ENCODE measurements at places on chromosomes 2 and 18.

DNA sequence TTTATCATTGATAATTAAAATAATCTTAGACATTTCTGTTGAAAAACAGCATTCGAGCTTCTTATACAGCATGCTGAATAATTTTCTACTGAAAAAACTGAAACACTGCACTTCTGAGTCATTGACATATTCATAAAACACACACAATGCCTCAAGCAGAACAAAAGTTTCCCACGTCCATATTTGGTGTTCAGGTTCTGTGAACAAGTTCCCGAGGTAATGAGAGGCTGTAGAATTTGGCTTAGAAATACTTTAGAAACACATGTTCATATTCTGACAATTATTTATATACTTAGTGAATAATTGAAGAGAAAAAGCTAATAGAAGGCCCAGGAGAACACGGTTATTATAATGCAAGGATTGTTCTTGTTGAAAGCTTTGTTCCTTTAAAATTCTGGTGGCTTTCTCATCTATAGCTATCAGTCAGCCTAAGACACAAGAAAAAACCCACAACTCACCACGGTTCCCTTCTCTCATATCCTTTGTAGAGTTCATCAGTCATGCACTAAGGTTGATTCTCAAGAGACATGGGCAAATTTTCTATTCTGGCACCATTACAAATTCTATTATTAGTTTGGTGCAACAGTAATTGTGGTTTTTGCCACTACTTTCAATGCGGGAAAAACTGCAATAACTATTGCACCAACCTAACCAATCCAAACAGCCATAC lies 194.4 kb downstream of the TMX3 start:
- no peak for DNase-seq

DNA sequence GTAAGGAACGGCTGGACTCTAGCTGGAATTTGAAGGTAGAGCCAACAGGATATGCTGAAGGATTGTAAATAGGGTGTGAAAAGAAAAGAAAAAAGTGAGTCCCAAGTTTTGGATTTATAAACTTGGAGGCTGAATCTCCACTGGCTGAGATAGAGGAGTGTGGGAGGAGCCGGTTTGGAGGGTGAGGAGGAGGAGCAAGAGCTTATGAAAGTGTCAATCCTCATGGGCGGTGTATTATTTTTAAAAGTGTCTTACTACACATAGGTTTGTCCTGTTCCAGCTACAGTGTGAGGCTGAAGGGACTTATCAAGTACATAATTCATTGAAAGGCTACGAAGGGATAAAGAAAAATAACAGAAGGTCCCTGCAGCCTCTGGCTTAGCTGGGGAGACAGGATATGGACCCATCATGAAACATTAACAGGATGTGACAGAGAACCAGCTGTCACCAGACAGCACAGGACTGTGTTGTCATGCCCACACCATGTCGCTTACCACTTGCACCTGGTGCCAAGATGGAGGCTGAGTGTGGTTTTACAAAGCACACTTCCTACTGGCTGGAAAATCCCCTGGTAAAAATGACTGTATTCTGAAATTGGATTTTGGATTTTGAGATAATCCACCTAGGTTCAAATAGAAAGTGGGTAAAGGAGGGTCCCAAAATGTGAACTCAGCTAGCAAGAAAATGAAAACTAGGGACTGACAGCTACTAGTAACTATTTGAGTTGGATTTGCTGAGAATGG lies 2.5 kb upstream of the MREG start:
- no peak for DNase-seq

DNA sequence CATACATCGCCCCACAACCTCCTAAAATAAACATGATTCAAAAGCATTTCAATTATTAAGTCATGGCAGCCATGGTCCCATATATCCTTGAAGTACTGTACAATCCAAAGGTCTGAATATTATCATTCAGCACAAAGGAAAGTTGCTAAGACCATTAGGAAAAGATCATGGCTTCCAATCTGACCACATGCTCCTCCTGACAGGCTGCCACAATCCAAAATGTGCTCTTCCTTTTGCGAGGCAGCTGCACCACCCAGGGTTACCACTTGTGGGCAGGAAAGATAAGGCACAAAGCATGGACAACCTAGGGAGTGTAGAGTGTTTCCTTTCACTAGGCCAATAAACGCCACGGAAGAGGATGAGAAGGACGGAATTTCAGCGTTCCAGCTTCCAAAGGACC lies 5.4 kb downstream of the BOLA3 start:
- DNase-seq, result no peak

- no peak for DNase-seq
Measured at GRCh38 chr2:117801826-117802225, 12.7 kb upstream of the DDX18 start.

- no peak for DNase-seq
Measured at GRCh38 chr2:196453613-196454047, 185.9 kb upstream of the CCDC150 start.

DNA sequence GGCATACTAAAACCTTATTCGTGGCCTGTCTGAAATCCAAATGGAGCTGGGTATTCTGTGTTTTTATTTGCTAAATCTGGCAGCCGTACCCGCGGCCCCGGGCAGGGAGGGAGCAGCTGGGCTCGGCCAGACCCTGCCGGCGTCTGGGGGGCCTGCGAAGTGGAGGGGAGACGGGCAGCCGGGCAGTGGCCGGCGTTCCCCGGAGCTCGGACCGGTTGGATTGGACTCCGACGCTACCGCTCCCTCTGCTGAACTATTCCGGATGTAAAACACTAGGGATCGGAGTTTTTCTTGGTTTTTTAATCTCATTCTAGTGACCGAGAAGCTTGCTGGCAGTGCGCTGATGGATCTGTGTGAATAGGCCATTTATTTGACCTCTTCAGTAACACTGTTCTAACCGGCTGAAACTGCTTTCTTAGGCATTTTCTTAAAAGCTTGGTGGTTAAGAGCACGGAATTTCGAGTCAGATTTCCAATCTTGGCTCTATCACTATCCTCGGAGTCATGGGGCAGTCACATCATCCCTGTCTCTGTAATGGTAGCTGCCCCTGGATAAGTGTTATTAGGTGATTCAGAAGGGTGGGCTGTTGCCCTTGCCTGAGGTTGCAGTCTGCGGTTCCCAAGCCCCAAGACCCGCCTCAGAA lies 694 bp downstream of the UNC50 start:
- no peak for DNase-seq

DNA sequence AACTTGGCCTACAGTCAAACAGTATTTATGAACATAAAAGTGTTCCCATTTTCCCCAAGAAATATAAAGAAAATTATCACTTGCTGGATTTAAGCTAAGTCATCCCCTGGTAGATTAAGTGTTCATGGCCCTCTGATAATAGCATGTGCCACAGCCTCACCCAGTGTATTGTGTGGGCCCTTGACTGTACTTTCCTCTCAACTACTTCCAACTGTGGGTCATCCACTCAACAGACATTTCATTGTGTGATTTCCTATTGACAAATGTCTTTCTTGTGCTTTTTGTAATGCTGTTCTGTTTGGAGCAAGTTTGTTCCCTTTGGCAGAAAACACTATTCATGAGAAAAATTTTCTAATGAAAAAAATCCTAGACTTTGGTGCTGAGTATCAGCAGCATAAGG lies 48.4 kb upstream of the TMEM17 start:
- no peak for DNase-seq

GRCh38 chr2:397521-397920 lies 109.6 kb upstream of the ALKAL2 start:
- DNase-seq, result no peak

DNA sequence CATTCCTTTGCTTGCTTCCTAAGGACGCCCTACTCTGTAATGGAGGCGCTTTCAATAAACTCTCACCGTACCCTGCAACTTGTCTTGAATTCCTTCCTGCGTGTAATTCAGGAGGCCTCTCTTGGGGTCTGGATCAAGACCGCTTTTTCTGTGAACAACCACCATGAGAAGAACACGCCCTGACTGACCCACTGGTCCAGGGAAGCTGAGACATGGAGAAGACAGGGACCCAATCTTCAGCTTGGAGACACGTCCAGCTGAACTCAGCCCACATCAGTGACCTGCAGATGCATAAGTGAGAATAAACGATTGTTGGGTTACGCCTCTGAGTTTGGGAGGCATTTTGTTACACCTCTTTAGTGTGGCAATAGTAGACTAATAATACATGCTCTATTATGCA lies 7.8 kb upstream of the NARS1 start:
- DNase-seq, result no peak

- DNase-seq, result no peak
Measured at GRCh38 chr18:48195787-48196186, 213.4 kb downstream of the ZBTB7C start.

DNA sequence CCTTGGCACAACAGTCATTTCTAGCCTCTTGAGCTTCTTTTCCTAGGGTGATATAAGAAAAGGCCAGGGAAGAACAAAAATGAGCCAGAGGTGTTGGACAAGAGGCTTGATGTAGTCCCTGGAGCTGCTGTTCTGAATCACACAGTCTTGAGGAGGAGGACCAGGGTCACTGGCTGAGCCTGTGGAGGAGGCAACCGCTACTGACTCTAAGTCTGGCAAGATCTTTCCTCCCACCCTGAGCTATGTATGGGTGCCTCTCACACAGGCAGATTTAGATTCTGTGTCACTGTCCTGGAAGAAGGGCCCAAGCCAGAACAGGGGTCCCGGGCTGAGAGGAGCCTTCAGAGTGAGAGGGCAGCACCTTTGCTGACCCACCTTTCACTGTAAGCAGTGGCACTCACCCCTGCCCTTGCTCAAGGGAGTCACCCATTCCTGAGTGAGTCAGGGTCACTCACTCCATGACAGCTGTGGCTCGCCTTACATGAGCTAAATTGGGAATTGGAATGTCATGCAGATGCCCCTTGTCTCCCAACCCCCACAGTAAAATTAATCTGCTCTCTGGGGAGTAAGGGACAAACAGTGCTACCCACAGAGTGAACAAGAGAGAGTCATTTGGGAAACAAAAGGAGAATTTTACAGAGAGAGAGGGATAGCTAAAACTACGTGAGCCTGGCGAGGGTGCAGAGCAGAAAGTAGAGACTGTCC lies at the start of gene TRIM54:
Gene TRIM54, plus strand, starts transcription at position 575 of the 705 bp plus-strand sequence. CDS start 303 bp downstream, outside the sequence.
- no peak for DNase-seq

GRCh38 chr2:175880-176820 lies 87.7 kb downstream of the SH3YL1 start:
- no peak for DNase-seq

DNA sequence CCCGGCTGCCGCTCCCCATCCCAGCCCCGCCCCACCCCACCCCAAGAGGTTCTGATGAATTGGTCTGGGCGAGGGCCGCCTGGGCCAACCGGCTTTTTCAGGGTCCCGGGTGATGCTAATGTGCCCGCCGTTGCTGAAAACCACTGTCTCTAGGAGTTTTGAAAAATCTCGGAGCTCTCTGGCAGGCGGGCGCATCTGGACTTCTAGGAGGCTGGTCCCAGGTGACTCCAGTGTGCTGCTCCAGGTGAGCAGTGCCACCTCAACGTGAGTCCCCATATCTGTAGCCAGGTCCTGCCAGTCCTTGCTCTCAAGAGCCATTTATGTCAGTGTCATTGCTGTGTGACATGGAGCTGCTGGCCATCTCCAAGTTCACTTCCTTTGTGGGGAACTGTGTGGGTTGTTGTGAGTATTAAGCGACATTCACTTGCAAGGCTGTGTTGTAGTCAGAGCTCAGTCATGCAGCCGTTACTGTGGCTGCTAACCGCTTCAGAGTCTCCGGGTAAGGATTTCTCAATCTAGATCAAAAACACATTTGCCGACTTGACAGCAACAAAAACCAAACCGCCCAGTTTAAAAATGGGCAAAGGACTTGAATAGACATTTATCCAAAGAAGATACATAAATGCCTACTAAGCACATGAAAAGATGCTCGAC lies at the start of gene RFX8:
Gene RFX8, minus strand, starts transcription at position 382 of the 654 bp plus-strand sequence. CDS start 8,264 bp downstream, outside the sequence.
- DNase-seq, result no peak

DNA sequence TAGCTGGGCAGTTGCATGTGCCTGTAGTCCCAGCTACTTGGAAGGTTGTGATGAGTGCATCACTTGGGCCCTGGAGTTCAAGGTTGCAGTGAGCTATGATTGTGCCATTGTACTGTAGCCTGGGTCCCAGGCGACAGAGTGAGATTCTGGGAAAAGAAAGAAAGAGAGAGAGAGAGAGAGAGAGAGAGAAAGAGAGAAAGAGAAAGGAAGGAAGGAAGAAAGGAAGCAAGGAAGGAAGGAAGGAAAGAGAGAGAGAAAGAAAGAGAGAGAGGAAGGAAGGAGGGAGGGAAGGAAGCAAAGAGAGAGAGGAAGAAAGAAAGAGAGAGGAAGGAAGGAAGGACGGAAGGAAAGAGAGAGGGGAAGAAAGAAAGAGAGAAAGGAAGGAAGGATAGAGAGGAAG lies 128.4 kb downstream of the GALNT3 start:
- no peak for DNase-seq

GRCh38 chr2:240733803-240734495 lies 42.3 kb downstream of the AQP12A start:
- DNase-seq, result no peak

- no peak for DNase-seq
Measured at GRCh38 chr2:96120991-96121390, 4.6 kb upstream of the ADRA2B start.

DNA sequence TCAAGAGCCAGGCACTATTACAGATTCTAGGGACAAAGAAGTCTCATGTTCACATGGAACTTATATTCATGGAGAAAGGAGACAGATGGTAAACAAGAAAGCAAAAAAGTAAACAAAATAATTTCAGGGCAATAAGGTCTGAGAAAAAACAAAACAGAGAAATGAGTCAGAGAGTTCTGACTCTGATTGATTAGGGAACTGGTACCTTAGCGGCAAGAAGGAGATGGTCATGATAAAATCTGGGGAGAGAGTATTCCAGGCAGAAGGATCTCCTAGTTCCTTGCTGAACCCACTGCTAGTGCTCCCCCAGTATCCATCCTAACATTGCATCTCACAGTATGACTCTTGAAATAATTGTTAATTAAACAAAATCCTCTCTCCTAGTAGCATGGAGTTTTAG lies 161.8 kb upstream of the KLF7 start:
- no peak for DNase-seq

DNA sequence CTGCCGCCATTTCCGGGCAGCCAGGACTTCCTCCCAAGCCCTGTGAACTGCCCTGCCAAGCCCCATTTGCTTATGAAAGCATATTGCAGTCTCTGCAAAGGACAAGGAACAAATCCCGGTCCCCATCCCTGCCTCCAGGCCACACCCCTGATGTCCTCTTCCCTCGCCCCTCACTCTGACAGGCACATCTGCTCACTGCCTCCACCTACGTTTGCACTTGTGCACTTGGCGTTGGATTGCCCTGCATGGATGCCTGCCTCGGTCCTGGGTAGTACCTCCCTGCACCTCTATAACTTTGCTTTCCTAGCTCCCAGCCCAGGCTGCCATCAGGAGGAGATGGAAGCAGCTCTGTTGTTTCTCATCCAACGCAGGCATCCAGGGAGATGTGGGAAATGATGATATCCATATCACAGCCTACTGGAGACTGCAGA lies 19.6 kb upstream of the RPL31 start:
- DNase-seq, result no peak

DNA sequence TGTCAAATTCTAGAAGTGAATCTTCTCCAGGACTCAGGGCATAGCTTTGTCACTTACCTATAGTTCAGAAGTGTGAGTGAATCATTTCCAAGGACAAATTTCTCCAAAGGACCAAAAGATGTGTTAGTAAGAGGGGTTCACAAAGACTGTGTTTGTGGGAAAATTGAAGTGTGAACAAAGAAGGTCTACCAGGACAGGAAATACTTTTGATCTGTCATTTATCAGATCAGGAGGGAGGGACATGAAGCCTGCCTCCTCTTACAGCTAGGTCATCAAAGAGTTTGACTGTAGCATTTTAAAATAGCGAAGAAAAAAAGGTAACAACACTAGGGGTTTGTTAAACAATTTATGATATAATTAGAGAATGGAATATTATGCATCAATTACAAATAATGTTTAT lies 2.0 kb upstream of the CD28 start:
- no peak for DNase-seq

GRCh38 chr2:51219468-51219867 lies 187.5 kb upstream of the NRXN1 start:
- no peak for DNase-seq
